Suprapubic skin (tissue), 4 donors: ENCODE measurements at places on chromosomes 4 and X.
A peak's percentile ranks its signal among the peaks of the same experiment; 100 is the strongest.

DNA sequence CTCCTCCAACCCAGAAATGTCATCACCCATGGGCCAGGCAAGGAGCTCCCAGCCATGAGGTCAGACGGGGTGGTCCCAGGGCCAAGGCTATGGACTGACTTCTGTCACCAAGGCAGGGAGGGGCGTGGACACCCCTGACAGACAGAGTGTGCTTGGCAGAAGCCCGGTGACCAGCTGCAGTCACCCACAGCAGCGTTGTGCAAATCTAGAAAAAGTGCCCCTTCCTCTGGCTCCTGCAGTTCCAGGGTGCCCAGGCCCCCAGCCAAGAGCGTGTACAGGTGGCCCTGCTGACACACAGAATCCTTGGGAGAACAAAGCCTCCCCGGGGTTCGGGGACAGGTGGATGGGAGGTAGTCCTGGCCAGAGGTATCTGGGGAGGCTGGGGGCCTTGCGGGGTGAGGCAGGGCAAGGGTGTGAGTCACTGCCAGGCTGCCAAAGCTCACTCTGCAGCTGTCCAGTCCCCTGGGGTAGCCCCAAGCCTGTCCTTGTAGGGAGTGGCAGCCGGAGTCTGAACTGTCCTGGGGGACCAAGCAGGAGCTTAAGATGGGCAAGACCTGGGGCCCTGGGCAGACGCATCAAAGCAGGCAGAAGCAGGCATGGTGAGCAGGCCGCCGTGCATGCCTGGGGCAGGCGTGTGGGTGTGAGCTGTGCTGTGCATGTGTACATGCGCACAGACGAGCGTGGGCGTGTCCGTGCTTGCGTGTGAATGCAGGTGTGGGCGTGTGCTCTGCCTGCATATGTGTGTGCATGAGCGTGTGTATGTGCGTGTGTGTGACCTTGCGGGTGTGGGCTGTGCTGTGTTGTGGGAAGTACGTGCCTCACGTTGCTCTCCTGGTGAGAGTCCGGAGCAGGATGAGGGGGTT, 3.3 kb downstream of the MYL5 start:
- peaks cover under 1% of the 10 kb centered on the region for H3K36me3 ChIP-seq
- H3K4me1 ChIP-seq: peaks cover 81% of the 10 kb centered on the region
- peak overlapping the region; percentile 59 for H3K27ac ChIP-seq

GRCh38 chr4:111066001-111066400, 443.1 kb upstream of the PITX2 start:
- DNase-seq: no peak
- H3K27ac ChIP-seq: no peak overlapping the region
- H3K4me3 ChIP-seq: no peak overlapping the region
- H3K27me3 ChIP-seq: no peaks in the 10 kb centered on the region

- H3K4me1 ChIP-seq: no peaks in the 10 kb centered on the region
- no peak overlapping the region for H3K27ac ChIP-seq
- no peaks in the 10 kb centered on the region for H3K36me3 ChIP-seq
- DNase-seq: no peak
- H3K4me3 ChIP-seq: no peak overlapping the region
- H3K27me3 ChIP-seq: no peaks in the 10 kb centered on the region
Observed at GRCh38 chr4:172308078-172308477, 494.9 kb downstream of the GALNTL6 start.

- no peaks in the 10 kb centered on the region for H3K27me3 ChIP-seq
- no peak for DNase-seq
- no peaks in the 10 kb centered on the region for H3K4me1 ChIP-seq
Observed at GRCh38 chr4:22607382-22607781, 85.4 kb upstream of the GBA3 start.

- H3K27me3 ChIP-seq: no peaks in the 10 kb centered on the region
- H3K36me3 ChIP-seq: no peaks in the 10 kb centered on the region
- DNase-seq: no peak
- no peak overlapping the region for H3K27ac ChIP-seq
- H3K4me3 ChIP-seq: no peak overlapping the region
Observed at GRCh38 chr4:47641755-47642154, 156.7 kb downstream of the ATP10D start.
